ENCODE measurements at places on chromosomes 16 and 17.

GRCh38 chr17:76567634-76568432 lies 17.8 kb downstream of the ST6GALNAC2 start:
- DNase-seq, result peak; percentile 66

DNA sequence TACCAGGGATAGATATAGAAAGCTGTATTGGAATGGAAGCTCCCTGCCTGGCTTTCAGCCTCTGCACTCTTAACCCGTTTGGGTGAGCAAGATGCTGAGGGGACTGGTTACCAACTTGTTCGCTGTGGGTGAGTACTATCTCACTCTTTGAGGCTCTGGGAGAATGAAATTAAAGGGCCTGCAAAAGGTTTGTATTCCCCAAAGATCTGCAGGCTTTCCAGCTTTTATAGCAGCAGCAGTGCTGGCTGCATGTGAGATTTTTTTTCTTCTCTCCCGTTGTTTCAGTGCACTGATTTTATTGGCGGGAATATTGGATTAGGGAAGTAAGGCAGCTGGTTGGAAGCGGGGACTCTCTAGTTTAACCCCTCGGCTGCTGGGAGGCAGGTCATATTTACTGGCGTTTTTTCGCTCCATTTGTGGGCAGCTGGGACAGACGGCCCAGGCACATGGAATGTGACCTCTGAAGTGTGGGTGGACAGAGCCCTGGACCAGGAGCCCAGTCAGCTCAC lies 30.9 kb downstream of the C17orf75 start:
- no peak for DNase-seq

DNA sequence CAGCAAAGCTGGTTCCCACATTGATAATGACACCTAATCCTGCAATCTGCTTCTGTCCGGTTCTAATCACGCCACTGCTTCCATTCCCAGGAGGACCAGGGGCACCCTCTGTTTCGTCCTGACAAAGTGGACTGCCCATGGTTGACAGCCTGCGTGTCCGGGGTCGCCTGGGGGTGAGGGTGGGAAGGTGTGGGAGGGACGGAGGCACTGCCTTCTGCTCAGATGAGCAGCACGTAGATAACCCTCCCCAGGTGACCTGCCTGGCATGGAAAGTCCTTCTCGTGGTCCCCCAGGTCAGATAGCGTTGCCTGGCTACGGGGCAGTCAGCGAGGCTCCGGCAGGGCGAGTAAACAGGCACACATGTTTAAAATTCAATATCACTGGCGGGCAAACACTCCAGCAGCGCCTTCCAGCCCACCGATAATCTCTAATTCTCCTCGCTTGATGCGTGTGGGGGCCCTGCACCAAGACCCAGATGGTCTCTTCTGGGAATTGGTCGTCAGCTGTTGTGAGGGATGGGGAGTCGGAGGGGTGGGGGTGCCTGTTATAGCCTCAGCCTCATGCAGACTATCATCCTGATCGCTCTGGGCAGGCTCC lies 132.2 kb downstream of the RAP1GAP2 start:
- no peak for DNase-seq

- DNase-seq, result no peak
These were observed 20.4 kb upstream of the NUP93 start for GRCh38 chr16:56709443-56710040.

- DNase-seq, result no peak
These were observed 21.9 kb upstream of the GPRC5C start for GRCh38 chr17:74410001-74410443.

DNA sequence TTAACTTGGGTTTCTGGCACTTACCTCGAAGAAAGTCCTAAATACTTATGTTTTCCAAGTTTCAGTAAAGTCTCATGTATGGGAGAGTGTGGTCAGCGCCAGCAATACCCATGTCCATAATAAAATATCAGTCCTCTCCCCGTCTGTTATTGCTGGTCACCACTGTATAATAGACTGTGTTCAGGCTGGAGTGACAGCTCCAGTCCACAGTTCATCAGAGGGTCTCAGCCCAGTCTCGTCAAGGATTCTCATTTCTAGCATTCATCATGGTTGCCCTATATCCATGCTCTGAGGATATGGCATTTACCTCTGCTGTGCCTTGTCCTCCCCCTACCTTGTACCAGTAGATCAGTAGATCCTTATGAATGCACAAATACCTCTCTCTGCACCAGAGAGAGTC lies 384.5 kb downstream of the NPIPA7 start:
- DNase-seq, result no peak

- no peak for DNase-seq
These were observed 1.9 kb downstream of the GLIS2 start for GRCh38 chr16:4317532-4318450.
